ENCODE measurements at places on chromosomes 7 and 10.

DNA sequence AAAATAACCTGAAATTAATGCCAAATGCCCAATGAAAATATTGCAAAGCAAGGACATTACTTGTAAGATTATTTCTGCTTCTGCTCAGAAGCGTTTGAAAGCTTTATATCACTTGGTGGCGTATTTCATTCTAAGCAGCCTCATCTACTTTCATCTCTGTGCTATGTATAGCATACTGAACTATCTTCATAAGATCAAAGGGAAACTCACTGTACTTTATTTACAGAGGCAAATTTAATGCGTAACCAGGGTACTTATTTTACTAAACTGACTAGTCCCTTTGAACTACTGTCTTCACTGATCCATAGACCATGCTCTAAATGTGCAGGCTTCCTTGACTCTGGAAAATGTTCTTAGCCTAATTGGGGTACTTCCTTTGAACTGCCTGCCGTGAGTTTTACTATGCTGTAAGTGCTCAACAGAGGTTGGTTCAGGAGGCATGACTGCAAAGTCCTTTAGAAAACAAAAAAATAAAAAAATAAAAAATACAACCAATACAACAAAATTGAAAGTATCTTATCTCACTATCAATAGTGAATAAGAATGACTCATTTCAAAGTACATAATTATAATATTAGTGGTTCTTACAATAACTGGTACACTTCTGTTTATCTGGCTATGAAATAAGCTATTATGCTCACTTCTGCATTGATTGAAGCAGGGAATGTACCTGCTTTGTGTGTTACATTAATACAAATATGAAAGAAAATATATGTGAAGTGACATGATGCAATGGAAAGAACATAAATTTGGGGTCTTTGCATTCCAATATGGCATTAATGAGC is 41.0 kb upstream of the TSPAN12 start:
- DNase-seq: no peak

- DNase-seq: no peak
Observed at GRCh38 chr7:86889501-86889900, 170.0 kb downstream of the ELAPOR2 start.

DNA sequence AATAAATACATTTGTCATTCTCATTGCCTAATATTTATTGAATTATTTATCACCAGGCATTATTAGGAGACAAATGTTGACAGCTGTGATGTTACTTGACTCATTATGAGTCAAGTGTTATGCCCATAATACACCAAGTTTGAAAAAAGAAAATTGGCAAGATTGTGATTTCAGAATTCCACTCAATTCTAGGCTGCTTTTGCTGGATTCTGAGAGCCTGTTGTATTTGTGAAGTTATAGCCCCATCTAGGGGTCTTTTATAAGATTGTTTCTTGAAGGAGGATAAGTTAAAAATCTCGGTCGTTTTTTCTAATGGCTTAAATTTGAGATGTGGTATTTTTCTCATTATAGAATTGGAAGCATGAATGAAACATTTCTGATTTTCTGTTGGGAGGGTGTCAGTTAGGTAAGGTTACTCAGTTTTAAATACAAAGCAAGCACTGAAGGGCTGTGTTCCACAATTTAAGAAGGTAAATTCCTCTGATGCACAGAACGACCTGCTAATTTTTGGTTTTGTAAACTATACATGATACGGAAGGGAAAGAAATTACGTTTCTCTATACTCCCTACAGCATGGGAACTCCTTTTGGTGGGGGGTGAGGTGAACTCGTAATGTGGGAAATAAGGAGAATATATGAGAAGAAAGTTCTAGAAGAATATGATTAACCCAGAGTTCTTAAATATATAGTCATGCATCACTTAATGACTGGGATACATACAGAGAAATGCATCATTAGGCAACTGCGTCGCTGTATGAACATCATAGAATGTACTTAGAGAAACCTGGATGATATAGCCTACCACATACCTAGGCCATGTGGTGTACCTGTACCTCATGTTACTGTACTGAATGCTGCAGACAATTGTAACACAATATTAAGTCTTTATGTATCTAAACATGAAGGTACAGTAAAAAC is 2.6 kb downstream of the STK31 start:
- peak; percentile 79 for DNase-seq

DNA sequence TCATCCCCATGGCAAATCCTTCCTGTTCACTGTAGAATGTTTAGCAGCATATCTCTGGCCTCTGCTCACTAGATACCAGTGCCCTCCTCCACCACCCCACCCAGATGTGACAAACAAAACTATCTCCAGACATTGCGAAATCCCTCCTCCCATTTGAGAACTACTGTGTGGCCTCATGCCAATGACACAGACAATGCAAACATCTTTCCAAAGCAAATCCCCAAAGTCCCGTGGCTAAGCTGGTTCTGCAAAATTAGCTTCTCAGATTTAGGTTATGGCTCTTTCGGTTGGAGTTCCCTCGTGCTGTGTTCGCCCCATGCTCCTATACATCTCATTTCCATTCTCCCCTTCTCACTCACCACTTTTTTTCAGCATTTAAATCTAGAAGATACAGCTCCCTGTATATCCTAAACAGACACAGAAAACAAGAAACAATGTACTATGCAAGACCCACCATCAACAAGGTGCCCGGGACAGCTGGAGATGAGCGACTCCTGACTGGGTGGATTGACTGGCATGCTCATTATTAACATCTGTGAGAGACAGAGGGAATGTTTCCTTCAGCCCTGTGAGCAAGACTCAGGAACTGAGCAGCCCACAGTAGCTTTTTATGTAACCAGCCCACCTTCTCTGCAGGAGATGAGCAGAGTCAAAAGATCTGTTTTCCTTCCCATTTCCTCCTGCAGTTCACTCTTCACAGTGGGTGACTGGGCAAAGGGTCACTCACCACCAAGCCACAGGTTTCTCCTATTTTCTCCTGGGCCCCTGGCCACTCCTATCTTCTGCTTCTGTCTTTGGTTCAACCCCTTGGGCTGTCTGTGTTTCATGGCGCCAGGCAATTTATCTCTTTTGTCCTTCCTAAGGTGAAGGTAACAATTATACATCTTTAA is 225.7 kb upstream of the AOAH start:
- DNase-seq: no peak

DNA sequence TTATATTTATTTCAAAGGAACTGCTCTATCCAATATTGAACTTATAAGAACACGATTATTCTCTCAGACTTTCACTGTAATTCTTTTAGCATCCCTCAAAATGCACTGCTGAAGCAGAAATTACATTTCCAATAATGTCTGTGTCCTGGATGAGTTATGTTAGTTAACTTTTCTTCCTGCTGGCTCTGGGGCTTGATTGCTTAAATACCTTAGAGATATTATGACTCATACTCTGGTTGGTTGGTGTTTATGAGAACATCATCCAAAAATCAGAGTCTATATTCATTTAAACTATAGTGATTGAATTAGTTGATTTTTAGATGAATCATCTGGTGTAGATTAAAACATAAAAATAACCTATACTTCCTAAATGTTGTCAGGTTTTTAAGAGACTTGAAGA is 246.3 kb upstream of the VWC2 start:
- DNase-seq: no peak

GRCh38 chr10:6811153-6811552 is 231.1 kb upstream of the PRKCQ start:
- DNase-seq: no peak

GRCh38 chr10:7956508-7956907 is 98.0 kb upstream of the GATA3 start:
- peak; percentile 88 for DNase-seq

DNA sequence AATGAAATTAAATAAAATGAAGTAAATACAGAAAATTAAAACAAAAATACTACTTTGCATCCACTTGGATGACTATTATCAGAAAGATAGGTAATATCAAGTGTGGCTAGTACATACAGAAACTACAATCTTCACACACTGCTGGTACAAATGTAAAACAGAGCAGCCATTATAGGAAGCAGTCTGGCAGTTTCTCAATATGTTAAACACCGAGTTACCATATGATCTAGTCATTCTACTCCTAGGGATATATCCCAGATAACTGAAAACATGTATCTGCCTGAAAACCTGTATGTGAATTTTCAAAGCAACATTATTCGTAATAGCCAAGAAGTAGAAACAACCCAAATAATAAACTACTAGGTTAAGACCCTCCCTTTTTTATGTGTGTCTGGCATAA is 33.4 kb downstream of the LARP4B start:
- DNase-seq: no peak

- no peak for DNase-seq
Observed at GRCh38 chr10:131049016-131049415, 262.5 kb downstream of the TCERG1L start.

DNA sequence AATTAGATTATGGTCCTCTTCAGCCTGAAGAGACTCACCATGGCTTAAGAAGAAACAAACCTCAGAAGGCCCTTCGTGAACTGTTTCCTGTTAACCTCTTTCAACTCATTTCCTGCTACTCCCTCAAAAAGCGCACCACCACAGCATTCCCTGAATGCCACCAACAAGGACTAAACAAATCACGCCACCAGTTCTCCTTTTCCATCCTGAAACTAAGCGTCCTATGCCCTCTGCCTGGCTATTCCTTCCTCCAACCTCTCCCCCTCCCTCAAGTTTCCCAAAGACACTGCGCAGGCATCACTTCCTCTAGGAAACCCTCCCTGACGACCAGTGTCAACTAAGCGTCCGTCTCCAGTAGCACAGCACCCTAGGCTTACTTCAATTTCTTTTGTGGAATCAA is 12.0 kb downstream of the YWHAG start:
- DNase-seq: no peak

GRCh38 chr10:133420579-133420978 is 3.8 kb downstream of the SPRN start:
- no peak for DNase-seq

GRCh38 chr7:91344911-91345310 is 80.7 kb downstream of the FZD1 start:
- no peak for DNase-seq

DNA sequence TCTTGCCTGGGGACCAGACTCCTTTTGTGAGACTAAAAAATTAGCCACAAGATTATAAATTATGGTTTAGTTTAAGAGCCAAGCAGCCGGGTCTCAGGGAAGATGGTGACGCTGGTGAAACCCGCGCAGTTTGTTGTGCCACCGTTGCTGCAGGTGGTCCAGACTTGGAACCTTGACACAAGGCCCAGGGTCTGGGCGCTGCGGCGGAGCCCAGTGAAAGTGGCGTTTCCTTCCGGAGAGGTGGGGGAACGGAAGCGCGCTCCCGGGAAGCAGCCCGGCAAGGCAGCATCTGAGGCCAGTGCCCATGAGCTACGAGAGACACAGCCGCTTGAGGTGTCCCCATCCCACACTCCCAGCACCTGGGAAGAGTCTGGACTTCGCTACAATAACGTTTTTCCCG is 131.6 kb downstream of the SKIDA1 start:
- no peak for DNase-seq

- no peak for DNase-seq
Observed at GRCh38 chr10:130463104-130463875, 327.1 kb downstream of the GLRX3 start.

DNA sequence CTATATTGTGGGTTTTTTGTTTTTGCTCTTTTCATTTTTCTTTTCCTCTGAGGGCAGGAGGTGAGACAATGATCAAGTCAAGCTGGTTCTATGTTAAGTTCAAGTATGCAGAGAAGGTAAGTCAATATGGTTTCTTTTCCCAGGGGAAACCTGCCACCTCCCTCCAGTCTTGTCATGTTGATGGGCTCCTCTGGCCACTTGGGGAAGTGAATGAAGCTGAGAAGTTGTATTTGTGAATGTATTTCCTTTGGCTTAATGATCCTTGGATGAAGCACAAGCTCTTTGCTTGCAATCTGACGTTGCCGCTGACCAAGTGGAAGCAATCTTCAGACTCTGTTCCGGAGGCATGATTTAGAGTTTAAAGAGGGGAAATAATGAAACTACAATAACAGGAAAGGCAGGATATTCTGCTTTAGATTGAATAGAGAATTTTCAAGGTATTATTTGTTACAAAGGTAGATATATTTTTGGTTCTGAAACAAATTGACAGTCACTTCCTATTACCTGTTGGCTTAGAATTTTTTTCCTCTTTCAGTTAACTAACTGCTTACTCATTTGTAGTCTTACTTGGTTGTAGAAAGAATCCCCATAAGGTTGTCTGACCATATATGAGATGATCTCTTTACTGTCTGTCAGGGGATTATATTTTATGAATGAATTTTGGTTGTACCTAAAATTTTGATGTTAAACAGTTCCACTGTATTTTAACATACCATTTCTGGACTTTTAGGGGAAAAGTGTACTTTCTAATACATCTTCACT is 369.6 kb downstream of the AUTS2 start:
- DNase-seq: no peak

GRCh38 chr7:70380421-70381015 is 751.4 kb upstream of the GALNT17 start:
- peak; percentile 75 for DNase-seq

DNA sequence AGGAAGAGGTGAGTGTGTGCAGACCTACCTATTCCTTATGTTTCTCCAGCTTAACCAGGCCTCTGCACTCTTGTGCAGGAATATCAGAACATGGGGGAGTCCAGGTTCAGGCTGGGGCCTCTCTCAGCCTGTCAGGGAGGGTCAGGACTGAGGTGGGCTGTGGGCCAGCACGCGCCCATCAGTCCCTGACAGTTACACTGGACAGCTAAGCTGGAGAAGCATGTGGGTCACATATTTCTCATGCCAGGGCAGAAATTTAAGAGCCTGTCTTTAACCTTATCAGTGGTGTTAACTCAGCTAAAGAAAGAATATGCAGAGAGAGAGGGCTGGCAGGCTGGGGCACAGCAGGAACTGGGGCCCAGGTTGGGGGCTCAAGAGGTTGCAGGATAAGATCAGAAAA is 8.7 kb upstream of the POLD2 start:
- DNase-seq: no peak

DNA sequence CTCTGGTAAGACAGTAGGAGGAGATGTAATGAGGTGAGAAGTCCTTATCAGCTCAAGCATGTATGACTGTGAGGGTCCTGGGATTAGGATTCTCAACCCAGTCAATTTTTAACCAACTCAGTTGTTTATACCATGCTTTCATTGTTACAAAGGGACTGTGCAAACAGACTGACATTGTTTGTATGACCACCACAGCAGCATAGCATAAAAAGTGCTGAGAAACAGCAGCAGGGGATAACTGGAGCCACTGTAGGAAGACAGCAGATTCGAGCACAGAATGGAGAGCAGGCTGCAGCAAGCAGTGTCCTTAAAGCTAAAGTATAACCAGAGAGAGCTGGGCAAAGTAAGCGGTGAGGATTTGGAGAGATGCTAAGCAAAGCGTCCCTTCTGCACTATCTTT is 829.5 kb downstream of the REEP3 start:
- DNase-seq: no peak

GRCh38 chr7:14024406-14024805 is 34.9 kb upstream of the ETV1 start:
- DNase-seq: no peak

DNA sequence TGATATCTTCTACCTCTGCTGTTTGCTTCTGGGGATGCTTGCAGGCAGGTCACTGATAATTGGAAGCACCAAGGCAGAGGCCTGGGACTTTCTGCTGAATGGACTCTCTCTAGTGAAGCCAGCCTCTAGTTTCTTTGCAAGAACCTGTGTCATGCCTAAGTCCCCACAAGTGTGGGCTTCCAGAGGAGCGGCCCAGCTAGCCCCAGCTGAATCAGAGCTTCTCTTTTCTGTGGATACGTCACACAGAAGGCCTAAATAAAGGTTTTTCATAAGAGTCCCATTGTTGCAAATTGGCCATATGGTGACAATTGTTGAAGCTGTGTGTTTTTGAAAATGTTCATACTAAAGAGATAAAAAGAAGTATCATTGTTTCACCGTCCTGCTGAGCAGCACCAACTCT is 6.8 kb upstream of the OPALIN start:
- DNase-seq: no peak

GRCh38 chr7:70710651-70711050 is 421.3 kb upstream of the GALNT17 start:
- DNase-seq: no peak

Data from fibroblast of upper back skin (primary cell).